ENCODE measurements at places on chromosomes 5 and 9. TPM values are rescaled to one million over a fixed set of nuclear protein-coding genes. Genes with fewer than 3 reads are reported as not detected.

- DNase-seq, result no peak
Observed at GRCh38 chr5:107538805-107539445, 131.8 kb downstream of the EFNA5 start.

- no peak for DNase-seq
Observed at GRCh38 chr5:149140197-149141002, 893 bp upstream of the ABLIM3 start.

SPINK6 gene
- not detected for polyA plus RNA-seq

DNA sequence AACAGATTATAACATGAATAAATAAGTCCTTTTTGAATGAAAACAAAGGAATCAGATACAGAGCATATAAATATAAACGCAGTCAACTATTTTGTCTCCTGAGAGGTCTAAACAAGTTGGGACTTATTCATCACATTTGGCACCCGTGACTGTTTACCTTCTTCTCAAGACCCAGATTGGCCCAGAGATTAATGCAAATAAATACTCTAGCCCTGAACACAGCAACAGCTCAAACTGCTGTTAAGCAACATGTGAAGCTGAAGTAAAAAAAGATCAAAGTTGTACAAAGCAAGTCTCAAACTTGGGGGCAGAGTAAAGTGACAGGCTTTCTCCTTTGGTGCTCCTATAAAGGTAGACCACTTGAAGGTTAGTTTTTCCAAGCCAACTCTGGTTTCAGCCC lies 95.0 kb upstream of the NR5A1 start:
- DNase-seq, result no peak

MPDZ gene
- polyA plus RNA-seq, result 47.7 TPM

DNA sequence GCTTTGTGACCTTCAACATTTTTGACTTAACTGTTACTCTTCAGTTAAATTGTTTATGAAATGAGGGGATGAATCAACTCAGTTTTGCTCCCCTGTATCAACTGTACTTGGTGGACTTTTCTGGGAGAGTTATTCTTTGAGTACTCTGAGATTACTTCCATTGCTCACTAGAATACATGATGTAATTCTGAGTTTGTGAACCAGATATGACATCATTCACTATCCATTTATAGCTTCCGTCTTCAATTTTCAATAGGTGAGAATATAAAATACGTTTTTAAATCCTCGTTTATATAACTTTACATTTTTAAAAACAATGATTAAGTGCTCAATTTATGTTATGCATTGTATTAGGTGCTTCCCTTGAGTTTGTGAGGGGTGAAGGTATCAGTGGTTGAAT lies 71.0 kb downstream of the XRCC4 start:
- DNase-seq, result no peak

GRCh38 chr5:55621229-55621628 lies 86.5 kb upstream of the PLPP1 start:
- no peak for DNase-seq

DNA sequence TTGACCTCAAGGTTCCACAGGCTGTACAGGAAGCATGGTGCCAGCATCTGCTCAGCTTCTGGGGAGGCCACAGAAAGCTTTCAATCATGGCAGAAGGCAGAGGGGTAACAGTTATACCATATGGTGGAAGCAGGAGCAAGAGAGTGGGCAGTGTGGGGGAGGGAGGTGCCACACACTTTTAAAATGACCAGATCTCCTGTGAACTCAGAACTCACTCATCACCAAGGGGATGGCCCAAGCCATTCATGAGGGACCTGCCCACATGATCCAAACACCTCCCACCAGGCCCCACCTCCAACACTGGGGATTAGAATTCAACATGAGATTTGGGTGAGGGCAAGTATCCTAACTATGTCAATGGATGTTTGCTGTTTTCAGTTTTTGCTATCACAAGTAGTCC lies 16.2 kb downstream of the CYFIP2 start:
- no peak for DNase-seq

DNA sequence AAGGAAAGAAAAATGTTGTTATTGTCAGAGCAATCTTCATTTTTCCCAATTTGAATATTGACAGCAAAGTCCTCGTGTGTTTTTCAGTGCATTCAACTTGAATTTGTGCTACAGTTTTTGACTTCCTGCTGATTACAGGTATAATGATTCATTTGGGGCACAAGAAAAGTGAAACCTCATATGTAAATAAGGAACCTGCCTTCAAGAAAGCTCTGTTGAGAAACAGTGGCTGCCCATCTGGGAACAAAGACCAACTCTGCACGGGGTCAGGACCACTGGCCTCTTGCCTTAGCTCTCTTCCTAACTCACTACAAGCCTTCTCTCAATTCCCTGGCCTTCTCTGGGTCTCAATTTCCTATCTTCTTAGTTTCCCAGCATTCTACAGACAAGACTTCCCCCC lies 21.0 kb downstream of the TIMD4 start:
- no peak for DNase-seq

RUSC2 gene
- polyA plus RNA-seq, result 17.3 TPM

DNA sequence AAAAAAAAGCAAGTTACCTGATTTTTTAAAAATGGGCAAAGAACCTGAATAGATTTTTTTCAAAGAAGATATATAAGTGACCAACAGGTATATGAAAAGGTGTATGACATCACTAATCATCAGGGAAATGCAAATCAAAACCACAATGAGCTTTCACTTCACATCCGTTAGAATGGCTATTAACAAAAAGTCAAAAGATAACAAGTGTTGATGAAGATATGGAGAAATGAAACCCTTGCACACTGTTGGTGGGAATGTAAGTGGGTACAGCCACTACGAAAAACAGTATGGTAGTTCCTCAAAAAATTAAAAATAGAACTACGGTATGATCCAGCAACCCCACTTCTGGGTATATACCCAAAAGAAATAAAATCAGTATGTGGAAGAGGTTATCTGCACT lies 134.8 kb downstream of the UGCG start:
- no peak for DNase-seq

SHC3 gene
- polyA plus RNA-seq, result 2.5 TPM

DNA sequence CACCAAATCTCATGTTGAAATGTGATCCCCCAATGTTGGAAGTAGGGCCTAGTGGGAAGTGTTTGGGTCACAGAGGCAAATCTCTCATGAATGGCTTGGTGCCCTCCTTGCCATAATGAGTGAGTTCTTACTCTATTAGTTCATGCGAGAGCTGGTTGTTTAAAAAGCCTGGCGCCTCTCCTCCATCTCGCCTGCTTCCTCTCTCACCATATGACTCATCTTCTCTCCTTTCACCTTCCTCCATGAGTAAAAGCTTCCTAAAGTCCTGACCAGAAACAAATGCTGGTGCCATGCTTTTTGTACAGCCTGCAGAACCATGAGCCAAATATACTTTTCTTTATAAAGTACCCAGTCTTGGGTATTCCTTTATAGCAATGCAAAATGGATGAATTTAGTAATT lies 20.9 kb upstream of the ARHGAP26 start:
- no peak for DNase-seq

DRD1 gene
- polyA plus RNA-seq, result not detected

DNA sequence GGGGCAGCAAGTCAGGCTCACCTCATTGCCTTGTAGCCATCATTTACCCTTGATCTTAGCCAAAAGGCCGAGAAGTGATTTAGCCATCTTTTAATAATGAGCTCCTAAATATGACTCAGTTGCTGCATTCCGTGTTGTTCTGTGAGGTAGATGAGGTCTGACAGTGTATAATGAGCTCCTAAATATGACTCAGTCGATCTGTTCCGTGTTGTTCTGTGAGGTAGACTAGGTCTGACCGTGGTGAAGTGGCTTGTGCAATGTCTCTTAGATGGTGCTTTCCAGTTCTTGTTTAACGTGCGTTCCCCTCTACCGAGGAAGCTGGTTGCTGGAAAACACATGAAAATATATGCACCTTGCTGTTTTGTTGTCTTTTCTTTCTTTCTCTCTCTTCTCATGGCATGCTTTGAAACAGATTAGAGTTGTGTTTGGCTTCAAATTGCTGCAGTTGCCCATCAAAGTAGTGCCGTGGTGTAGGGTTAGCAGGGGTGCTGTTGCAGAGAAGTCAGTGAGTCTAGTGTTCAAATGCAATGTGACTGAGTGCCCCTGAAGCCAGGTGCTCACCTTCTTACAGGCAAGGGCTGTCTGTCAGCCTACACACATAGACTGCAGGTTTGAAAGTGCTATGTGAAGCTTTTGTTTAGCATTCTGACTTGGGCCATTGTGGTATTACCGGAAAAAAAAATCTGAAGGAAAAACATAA lies 118.6 kb downstream of the KDM4C start:
- DNase-seq, result no peak

DNA sequence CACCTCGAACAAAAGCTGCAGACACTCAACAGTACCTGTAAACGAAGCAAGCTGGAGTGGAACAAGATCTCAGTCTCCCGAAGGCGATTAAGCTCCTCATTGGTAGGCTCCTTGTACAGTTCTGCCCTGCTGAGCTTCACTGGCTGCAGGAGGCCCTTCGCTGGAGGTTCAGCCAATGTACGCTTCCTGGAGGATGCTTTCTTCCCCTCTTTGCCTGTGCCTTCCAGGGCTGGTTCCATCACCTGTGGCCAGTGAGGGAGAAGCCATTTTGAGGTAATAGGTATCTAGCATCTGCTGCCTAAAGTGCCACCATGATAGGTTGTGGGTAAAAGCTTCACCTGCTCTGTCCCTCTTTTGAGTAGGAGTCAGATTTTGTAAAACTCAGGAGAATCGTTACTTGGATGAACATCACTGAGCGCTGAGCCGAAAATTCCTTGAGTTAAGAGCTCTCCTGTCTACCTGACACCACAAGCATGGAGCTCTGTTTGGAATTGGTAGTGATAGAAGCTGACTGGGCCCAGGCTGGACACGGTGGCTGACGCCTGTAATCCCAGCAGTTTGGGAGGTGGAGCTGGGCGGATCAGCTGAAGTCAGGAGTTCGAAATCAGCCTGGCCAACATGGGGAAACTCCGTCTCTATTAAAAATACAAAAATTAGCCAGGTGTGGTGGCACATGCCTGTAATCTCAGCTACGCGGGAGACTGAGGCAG lies 1.4 kb downstream of the NOL6 start:
- no peak for DNase-seq

DNA sequence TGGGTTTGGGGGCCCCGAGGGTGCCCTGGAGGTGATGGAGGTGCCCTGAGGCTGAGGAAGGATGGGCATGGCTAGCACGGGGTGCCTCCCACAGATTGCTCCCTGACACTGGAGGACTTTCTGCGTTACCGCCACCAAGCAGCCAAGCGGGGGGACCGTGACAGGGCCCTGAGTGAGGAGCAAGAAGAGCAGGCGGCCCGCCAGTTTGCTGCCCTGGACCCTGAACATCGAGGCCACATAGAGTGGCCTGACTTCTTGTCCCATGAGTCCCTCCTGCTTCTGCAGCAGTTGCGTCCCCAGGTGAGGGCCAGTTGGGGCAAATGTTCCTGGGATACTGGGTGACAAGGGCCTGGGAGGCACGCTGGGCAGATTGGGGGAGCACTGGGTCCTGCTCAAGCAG lies 13.1 kb upstream of the DNAJB5 start:
- DNase-seq, result no peak

FAM219A gene
- 13.2 TPM for polyA plus RNA-seq

- DNase-seq, result peak; percentile 23
Observed at GRCh38 chr5:22852807-22853660, at the start of gene CDH12. TSS of gene CDH12 (minus strand) at chr5:22853344.

SIT1 gene
- polyA plus RNA-seq, result 0.14 TPM

CENPH gene
- polyA plus RNA-seq, result 24.5 TPM

DNA sequence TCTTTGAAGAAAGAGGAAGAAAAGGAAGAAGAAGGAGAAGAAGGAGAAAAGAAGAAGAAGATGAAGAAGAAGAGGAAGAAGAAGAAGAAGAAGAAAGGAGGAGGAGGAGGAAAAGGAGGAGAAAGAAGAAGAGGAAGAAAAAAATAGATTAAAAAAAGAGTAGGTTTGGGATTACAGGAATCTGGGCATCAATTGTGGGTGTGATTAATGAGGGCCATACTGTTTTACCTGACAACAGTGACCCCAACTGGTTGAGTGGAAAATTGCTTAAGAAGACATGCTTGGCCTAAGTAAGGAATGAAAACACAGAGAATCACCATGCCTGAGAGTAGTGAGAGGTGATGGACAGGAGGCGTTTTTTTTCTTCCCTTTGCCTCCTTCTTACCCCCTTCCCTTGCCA lies 114.6 kb downstream of the FAM170A start:
- no peak for DNase-seq

DNA sequence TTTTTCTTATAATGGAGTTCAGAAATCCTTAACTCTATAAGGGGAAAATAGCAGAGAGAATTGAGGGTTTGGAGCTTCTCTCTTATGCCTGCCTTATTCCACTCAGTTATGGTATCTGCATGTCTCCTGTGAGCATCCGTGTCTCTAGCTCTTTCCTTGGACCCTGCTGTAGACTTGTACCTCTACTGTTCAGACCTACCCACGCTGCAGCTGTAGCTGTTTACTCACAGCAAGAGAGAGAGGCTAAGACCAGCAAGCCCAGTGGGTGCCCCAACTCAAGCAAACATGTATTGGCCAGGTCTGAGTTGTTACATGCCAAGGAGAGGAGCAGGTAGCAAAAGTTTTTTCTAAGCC lies 7.1 kb upstream of the PCSK1 start:
- no peak for DNase-seq

GRCh38 chr5:119313197-119313596 lies 42.6 kb upstream of the TNFAIP8 start:
- DNase-seq, result no peak

HK3 gene
- polyA plus RNA-seq, result 0.55 TPM

- no peak for DNase-seq
Observed at GRCh38 chr5:180297587-180298282, 5.9 kb upstream of the MAPK9 start.

CD274 gene
- 1.5 TPM for polyA plus RNA-seq

- DNase-seq, result no peak
Observed at GRCh38 chr5:175750511-175750931, 92.7 kb downstream of the HRH2 start.

DNA sequence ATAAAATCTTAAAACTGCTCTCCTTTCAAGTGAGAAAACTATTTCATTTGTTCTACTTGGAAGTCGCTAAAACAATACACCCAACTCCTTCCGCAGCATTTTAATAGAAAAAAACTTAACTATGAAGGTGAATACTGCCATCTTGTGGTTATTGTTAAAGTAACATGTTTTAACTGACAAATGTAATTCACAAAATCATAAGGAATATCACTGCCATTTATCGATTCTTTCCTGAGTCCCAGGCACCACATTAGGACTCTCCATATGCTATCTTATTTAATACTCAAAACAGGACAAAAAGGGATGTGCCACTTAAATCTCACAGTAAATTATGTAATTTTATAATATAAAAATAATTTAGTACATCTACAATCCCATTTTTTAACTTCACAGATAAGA lies 130.5 kb upstream of the ITGA1 start:
- DNase-seq, result no peak

DNA sequence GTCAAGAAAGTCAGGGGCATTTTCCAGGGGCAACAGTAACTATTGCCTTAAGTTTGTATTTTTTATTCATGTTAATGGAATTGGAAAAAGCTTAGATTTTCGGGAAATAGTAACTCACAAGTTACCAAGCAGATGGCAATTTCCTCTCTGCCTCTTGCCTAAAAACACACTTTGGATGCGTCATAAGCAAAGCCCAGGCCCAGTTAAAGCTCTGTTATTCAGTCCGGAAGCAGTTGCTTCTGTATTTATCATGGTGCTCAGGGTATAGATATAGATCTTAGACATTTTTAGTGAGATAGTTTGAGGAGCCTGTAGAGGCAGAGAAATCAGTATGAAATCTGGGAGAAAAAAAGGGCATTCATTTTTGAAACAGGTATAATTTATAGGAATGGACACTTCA lies 260.3 kb upstream of the TNC start:
- DNase-seq, result no peak

PCDHGC4 gene
- 3.0 TPM for polyA plus RNA-seq
